ENCODE measurements at places on chromosomes 5 and 9. TPM values are rescaled to one million over a fixed set of nuclear protein-coding genes. Genes with fewer than 3 reads are reported as not detected.

The TMOD1 gene
- not detected for total RNA-seq

The SPRY4 gene
- 12.7 TPM for total RNA-seq

The ZNF367 gene
- 5.0 TPM for total RNA-seq

The CSF1R gene
- 0.09 TPM for total RNA-seq

The EPB41L4B gene
- 17.4 TPM for total RNA-seq

The NMUR2 gene
- not detected for total RNA-seq

The ZNF354C gene
- 2.1 TPM for total RNA-seq

The ATP10B gene
- total RNA-seq: 3.9 TPM

The RLN1 gene
- not detected for total RNA-seq

The GRPEL2 gene
- total RNA-seq: 14.7 TPM

The FAXDC2 gene
- 5.8 TPM for total RNA-seq

The TAS2R1 gene
- not detected for total RNA-seq

The RAD17 gene
- total RNA-seq: 11.8 TPM

The TMCO6 gene
- 39.2 TPM for total RNA-seq

The AGPAT2 gene
- total RNA-seq: 36.9 TPM

The IFNA2 gene
- total RNA-seq: not detected

The CNTLN gene
- 5.0 TPM for total RNA-seq

The CACFD1 gene
- 8.6 TPM for total RNA-seq

The FRRS1L gene
- 0.07 TPM for total RNA-seq

The FRMPD1 gene
- total RNA-seq: under 0.01 TPM

The SLC28A3 gene
- total RNA-seq: 1.6 TPM

The WNT8A gene
- total RNA-seq: not detected

The DMRT3 gene
- total RNA-seq: not detected

The SPAG8 gene
- not detected for total RNA-seq

The PHF24 gene
- total RNA-seq: under 0.01 TPM

The AK3 gene
- total RNA-seq: 50.4 TPM

The SYK gene
- 31.0 TPM for total RNA-seq

The APBA1 gene
- 0.65 TPM for total RNA-seq

The MAP1B gene
- 2.2 TPM for total RNA-seq

The QRFP gene
- not detected for total RNA-seq

The NFIB gene
- 16.4 TPM for total RNA-seq

The SLC6A19 gene
- not detected for total RNA-seq

The TEX48 gene
- total RNA-seq: not detected

The GABRA6 gene
- total RNA-seq: not detected

The SKP2 gene
- total RNA-seq: 56.2 TPM

The TLR4 gene
- not detected for total RNA-seq

The ANKRD33B gene
- total RNA-seq: 0.65 TPM

The ZFP2 gene
- total RNA-seq: 1.3 TPM

The RABEPK gene
- 21.3 TPM for total RNA-seq

The FBLL1 gene
- not detected for total RNA-seq

The IFNK gene
- not detected for total RNA-seq

The GFRA3 gene
- total RNA-seq: not detected

The DBH gene
- not detected for total RNA-seq

The LRRC19 gene
- not detected for total RNA-seq

The HTR4 gene
- not detected for total RNA-seq

The EIF4E1B gene
- not detected for total RNA-seq

The TERT gene
- total RNA-seq: not detected

The ESM1 gene
- total RNA-seq: 0.56 TPM

The CDH9 gene
- not detected for total RNA-seq

The PCDHA12 gene
- total RNA-seq: not detected

The WDR38 gene
- not detected for total RNA-seq

The DND1 gene
- 0.28 TPM for total RNA-seq

The FAM151B gene
- total RNA-seq: 0.35 TPM

The PAEP gene
- total RNA-seq: not detected

The LOX gene
- total RNA-seq: 3.4 TPM

The PTGES gene
- total RNA-seq: 40.9 TPM

The PCSK1 gene
- total RNA-seq: 0.37 TPM

All from airway epithelial cell (primary cell).